ENCODE measurements at places on chromosomes 1 and 21. TPM values are rescaled to one million over a fixed set of nuclear protein-coding genes. Genes with fewer than 3 reads are reported as not detected.

DNA sequence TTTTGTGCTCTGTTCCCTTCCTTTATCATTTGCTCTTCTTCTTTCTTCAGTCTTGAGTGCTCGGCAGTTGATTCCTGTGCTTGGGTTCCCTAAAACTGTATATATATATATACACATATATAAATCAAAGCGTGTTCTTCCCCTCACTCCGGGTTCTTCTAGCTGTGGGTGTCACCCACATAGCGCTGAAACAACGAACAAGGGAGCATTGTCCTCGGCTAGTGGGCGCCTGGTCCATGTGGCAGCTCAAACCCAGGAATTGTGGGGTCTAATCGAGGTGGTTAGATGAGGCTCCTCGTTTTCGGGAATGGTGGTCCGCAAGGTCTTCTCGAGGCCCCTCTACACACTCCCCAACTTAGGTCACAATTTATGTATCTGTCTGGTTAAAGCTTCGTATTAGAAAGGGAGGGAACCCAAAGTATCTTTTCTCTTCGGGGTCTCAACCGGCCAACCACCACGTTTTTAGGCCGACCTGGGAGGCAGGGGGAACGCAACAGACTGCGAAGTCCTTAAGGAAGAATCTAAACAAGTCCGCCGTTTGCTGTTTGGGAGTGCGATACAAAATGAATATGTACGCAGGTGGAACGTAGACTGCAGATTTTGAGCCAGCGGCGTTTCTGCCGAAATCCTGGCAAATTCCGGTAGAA, 504 bp upstream of the SDHC start:
- no peak for DNase-seq

DNA sequence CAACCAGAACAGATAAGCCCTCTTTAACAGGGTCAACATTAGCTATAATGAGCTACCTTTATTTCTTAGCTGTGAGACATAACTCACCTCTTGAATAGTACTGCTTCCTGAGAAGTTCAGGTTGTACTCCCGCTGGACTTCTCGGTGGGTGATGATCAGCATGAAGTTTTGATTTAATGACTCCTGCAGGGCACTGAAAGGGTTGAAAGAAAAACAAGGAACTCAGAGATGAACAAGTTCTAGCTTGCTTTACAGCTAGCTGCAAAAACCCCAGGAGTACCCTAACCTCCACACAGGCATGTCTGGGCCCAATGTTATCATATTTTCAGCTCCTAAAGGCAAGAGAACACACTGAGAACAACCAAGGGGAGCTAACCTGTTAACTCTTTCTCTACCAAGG, 254.4 kb downstream of the FAF1 start:
- DNase-seq: no peak

GRCh38 chr1:43274125-43274803, 4.5 kb downstream of the TMEM125 start:
- no peak for DNase-seq

DNA sequence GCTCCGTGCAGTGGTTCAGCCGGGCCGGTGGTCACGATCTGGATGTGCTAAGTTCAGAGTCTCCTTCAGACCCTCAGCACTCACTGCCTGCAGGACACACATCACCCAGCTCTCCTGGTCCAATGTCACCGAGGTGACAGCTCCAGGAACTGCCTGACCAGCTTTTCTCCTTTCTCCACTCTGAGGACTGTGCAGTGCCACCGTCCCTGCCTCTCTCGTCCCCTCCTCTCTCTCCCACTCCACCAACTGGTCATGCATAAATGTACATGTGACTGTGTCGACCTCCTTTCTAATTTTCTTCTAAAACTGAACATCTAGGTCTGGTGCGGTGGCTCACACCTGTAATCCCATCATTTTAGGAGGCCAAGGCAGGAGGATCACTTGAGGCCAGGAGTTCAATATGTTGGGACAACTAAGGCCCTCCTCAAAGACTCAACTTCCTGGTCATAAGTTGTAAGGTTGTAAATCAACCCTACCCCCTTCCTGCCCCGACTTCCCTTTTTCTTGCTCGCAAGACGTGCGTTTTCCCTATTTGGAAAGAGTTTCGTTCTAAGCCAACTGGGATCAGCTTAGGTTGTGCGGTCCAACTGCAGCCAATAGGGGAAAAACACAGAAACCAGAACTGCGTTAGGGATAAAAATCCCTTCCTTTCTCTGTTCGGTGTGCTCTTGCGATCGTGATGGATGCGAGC, 53.1 kb downstream of the MEGF6 start:
- no peak for DNase-seq

DNA sequence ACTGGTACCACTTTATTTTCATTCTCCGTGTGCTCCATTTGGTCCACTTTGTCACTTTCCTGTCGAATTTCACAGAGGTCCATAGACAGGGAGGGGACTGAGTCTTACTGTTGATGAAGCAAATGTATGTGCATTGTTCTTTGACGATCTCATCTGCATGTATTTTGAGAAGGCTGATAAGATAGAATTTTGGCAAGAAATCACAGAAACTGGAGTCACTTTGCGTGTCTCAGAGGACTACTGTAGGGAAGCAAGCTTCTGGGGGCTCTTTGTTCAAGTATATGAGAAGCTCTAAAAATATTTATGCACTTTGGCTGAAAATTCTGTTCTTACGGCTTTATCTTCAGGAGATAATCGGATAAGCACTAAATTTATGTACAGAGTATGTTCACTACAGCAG, 78.1 kb downstream of the PCBP3 start:
- DNase-seq: no peak

DNA sequence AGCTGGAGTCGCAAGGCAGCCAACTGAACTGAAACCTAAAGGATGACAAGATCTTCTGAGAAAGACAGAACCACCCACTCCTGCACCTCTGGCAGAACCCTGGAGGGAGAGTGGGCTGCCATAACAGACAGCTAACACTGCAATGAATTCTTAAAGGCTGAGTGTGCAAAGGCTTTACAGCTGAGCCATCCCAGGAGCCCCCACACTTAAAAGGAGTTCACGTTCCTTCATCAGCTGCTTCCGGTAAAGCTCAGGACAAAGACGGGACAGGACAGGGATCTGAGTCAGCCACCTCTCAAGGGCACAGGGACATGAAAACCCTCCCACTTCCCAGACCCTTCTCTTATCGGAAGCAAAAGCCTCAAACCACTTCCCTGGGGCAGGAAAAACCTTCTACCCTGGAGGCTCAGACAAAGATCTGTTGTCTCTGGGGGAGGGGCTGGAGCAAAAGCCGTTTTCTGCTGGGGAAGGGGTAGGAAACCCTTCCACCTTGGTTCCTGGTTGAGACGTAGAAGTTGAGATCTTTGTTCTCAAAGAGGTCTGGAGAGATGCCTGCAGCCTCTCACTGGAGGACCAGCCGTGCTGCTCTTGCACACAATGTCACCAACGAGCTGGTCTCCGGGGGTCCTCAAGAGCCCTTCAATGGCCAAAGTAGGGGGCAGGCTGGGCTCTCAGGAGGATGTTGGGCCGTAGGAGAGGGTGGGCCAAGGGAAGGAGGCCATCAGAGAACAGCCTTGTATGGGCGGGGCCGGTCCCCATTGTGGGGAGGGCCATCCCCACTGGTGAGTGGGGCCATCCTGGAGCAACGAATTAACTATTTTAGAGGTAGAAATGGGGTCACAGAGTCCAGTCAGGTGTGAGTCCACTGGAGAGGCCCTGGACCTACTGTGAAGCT, 452.4 kb downstream of the PTPRU start:
- DNase-seq: no peak

GRCh38 chr21:34061983-34062382, 11.4 kb upstream of the MRPS6 start:
- no peak for DNase-seq

GRCh38 chr1:157124855-157125254, 13.3 kb downstream of the ETV3 start:
- no peak for DNase-seq

DNA sequence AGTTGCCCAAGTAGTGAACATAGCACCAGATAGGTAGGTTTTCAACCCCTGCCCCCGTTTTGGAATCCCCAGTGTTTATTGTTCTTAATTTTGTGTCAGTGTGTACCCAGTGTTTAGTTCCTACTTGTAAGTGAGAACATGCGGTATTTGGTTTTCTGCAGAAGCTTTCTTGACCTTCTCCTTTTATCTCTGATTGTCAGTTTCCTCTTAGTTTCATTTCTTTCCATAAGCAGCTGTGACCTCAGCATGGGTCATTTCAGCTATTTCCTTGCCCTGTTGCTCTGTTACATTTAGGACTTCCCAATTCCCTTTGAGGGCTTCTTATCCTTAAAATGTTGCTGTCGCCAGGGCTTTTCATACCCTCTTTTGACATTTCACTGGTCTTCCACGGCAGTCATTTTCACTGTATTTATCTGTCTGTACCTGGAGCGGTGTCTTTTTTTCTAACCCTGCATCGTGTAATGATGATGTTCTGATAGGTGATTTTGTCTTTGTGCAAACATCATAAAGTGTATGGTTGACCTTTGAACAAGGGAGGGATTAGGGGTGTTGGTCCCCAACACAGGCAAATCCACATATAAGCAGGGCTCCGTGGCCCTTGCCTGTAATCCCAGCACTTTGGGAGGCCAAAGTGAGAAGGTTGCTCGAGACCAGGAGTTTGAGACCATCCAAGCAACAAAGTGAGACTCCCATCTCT, 15.0 kb downstream of the ITSN1 start:
- DNase-seq: no peak

GRCh38 chr1:236315518-236315917, 33.8 kb upstream of the ERO1B start:
- no peak for DNase-seq

- DNase-seq: no peak
Measured at GRCh38 chr1:39507230-39507928, 15.9 kb downstream of the BMP8A start.

DNA sequence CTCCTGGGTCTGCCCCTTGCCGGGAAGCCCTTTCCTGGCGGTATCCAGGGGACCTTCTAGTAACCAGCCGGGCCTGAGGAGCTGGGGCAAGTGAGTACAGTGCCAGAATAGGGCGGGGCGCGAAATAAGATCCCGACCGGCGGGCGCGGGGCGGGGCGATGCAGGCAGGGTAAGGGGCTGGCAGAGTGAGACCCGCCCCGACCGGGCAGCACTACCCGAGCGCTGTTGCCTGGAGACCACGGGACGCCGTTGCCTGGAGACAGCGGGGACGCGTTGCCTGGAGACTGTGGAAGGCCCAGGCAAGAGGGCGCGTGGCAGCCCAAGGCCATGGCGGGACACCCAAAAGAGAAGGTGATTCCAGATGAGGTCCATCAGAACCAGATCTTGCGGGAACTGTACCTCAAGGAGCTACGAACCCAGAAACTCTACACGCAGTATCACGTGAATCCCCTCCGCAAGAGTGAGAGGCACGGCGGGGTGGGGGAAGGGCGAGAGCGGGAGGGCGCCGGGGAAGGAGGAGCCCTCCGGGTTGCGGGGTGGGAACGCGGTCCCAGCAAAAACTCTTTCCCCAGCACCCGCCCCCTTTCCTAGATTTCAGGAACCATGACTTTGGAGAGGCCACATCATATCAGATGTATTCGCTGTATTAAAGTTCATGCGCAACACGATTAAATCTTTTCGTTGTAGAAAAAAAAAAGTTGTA, 24.3 kb downstream of the EBNA1BP2 start:
- peak; percentile 4 for DNase-seq

DNA sequence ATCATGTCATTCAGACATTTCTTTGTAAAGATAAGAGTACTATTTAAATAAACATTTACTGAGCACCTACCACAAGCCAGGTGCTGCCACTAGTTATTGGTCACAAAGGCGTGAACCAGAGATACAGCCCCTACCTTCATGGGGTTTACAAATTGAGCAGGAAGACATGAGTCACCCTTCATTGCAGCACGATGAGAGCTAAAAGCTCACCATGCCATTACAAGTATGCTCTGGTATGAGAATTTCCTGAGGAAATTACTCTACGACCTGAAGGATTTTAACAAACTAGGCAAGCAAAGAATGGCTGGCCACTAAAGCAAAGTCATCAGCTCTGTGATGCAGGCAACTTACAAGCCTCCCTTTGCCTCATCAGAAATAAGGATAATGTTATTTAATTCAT, 346.8 kb downstream of the BRINP2 start:
- no peak for DNase-seq

GRCh38 chr1:232477728-232478127, 152.2 kb downstream of the SIPA1L2 start:
- DNase-seq: no peak

DNA sequence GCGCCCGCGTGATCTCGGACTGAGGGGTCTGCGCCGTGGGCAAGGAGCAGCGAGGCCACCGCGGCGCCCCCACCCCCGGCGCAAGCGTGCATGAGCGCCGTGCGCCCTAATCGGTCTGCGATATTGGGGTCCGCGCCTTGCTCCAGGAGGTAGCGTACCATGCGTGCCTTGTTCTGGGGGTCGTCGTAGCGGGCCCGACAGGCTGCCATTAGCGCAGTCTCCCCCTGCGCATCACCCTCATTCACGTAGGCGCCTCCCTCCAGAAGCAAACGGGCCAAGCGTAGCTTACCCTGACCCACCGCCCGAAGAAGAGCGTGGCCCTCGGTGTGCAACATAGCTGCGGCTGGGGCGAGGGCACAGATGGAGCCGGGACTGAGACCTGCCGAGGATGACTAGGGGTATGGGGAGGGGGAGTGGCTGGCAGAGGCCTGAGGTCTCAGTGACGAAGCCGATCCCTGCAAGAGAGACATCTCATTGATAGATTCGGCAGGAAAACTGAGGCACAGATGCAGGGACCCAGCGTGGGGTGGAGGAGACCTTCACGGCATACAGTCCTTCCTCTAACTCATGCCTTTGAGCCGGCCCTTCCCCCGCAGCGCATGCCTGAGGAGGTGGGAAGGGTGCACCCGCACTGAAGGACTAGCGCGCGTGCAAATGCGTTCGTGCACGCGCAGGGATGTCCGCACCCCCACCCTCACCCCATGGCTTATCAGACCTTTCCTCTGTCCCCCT, 2.8 kb downstream of the ANKRD34A start:
- DNase-seq: no peak

DNA sequence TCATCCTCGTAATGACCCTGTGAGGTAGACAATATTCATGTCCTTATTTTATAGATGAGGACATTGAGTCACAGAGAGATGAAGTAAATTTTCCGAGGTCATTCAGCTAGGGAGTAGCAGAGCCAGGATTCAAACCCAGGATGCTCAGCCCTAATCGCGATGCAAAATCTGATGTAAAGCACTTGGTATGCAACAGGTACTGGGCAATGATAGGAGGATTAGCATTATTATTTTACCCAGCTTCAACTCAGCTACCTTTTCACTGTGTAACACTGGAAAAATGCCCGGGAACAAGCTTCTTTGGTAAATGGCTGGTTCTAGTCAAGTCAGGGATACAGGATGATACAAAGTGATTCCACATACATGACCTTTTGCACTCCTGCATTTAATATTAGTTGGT, 88.7 kb downstream of the ATP1A1 start:
- DNase-seq: no peak

- no peak for DNase-seq
Measured at GRCh38 chr1:81225789-81226602, 574.7 kb upstream of the ADGRL2 start.

PRAMEF20 gene
- not detected for total RNA-seq

LRRC71 gene
- not detected for total RNA-seq

VWA5B1 gene
- total RNA-seq: not detected

TADA1 gene
- 6.5 TPM for total RNA-seq

CHI3L1 gene
- total RNA-seq: 0.68 TPM

CYP4Z1 gene
- total RNA-seq: 3.9 TPM

OVAAL gene
- not detected for total RNA-seq
